ENCODE measurements at places on chromosomes 6 and 20.

- DNase-seq, result no peak
Measured at GRCh38 chr6:158782432-158783166, 36.6 kb downstream of the EZR start.

GRCh38 chr20:44026647-44027342, 112.1 kb downstream of the TOX2 start:
- DNase-seq, result no peak

- DNase-seq, result no peak
Measured at GRCh38 chr6:42418724-42419123, 33.0 kb downstream of the TRERF1 start.

DNA sequence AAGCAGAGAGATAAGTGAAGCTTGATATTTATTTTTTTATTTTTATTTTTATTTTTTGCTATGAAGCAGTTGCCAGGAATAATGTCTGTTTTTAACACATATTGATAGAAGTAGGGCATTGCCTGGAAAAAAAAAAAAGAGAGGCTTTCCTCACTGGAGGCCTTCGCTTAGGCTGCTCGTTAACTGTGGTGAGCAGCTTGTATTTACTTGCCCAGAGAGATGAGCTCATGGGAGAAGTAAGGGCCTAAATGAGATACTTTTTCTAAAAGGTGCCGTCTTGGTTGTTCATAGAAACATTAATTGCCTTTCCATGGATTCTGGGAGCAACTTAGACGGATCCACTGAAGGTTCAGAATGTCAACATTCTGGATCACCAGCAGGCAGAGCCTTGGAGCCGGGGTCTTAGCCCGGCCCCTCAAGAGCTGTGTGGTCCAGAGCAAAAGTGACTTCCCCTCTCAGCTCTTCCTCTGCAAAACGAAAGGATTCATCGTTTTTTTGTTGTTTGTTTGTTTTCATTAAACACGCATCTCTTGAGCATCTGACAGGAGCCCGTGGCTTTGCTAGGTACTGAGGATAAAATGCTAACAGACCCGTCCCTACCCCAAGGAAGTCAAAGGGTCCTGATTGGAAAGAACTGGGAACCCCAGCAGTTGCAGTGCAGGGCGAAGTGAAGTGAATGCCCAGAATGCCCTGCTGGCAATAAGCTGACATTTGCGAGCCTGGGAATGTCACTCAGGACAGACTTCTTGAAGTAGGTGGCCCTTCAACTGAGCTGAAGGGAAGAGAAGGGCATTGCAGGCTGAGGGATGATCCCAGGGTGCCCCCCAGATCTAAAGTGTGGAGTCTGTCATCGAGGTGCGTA, 138.5 kb downstream of the ZDHHC14 start:
- no peak for DNase-seq

DNA sequence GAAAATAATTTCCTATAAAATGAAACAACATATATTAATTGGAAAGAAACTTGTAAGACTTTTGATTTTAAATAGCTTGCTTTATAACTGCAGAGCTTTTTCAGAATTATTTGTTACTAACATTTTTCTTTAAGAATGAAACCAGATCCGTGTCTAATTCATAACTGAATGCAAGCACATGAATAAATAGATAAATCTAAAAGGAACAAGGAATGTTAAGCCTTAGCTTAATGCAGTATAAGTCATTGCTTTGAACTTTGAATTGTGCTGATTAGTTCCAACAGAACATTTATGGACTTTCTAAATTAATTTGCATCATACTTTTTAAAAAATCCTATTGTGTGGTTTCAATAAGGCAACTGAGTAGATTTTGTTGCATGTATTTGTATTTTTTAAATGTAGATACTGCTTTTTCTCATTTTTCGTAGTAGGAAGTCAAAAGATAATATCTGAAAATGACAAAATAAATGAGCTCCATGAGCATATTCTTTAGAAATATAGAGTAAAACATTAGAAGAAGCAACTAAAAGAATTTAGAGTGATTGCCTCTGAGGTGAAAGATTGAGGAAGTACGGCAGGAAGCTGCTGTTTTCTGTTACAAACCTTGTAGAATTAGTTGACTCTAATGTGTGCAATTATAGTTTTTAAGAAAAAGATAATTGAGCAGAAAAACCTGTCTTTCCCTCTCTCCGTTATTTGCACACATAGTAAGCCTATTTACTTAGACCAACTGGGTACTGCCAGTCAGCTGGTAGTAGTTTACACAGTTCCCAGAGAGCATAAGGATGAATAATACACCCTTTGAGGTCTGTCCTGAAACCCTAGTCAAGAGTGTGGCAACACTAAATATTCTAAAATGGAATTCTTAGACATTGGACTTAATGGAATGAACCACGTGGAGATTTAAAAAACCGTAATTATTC, 32.6 kb upstream of the SLC35D3 start:
- DNase-seq, result no peak

DNA sequence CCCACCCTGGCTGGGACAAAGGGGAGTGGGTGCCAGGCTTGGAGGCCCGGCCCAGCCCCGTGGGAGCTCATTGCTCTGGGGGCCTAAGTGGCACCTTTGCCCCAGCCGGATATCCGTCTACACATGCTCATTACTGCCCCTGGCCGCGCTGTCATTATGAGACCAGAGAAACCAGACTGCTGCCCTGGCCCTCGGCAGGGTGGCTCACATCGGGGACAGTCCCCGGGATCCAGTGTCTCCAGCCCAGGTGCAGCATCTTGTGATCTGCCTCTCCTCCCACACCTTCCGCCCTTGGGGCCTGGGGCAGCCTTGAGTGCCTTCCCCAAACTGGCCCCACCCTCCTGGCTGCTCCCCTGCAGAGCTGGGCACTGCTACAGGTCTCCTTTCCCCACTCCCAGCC, 4.9 kb downstream of the SRMS start:
- no peak for DNase-seq

DNA sequence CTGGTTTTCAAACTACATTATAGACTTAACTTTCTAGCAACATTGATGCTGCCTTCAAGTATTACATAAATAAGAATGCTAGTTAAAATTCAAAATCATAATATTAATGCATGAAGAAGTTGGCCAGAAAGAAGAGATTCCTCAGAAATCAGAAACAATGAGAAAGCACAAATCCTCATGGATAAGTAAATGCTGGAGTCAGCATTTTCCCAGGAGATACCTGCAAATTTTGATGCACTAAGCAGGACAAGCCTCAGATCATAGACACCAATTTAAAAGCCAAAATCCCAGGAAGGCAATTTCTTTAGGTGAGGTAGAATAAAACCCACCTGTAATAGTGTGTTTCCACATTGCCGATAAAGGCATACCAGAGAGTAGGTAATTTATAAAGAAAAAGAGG, 305.2 kb upstream of the TBX18 start:
- no peak for DNase-seq

All from fibroblast of the conjunctiva (primary cell).